ENCODE measurements at places on chromosomes 12 and 14. TPM values are rescaled to one million over a fixed set of nuclear protein-coding genes. Genes with fewer than 3 reads are reported as not detected.
A peak's percentile ranks its signal among the peaks of the same experiment; 100 is the strongest.

Gene NUDT14
- 48.6 TPM for total RNA-seq

GRCh38 chr14:101087614-101088394 lies 184.3 kb upstream of the RTL1 start:
- H3K4me3 ChIP-seq: no peak overlapping the region
- H3K36me3 ChIP-seq: no peaks in the 10 kb centered on the region
- H3K27me3 ChIP-seq: no peaks in the 10 kb centered on the region
- H3K27ac ChIP-seq: no peak overlapping the region

- H3K27ac ChIP-seq: peak overlapping the region; percentile 54
- H3K4me3 ChIP-seq: peak overlapping the region; percentile 60
- no peak for DNase-seq
- H3K36me3 ChIP-seq: no peaks in the 10 kb centered on the region
- H3K27me3 ChIP-seq: no peaks in the 10 kb centered on the region
- peaks cover 5% of the 10 kb centered on the region for H3K4me1 ChIP-seq
Measured at GRCh38 chr14:94582199-94582750, 1.0 kb downstream of the SERPINA5 start.

- H3K4me3 ChIP-seq: no peak overlapping the region
- no peaks in the 10 kb centered on the region for H3K4me1 ChIP-seq
- DNase-seq: no peak
- no peak overlapping the region for H3K27ac ChIP-seq
Measured at GRCh38 chr14:50892255-50892654, 20.4 kb downstream of the ABHD12B start.

GRCh38 chr12:25236190-25236589 lies 14.5 kb downstream of the KRAS start:
- no peak for DNase-seq
- H3K36me3 ChIP-seq: no peaks in the 10 kb centered on the region
- H3K4me3 ChIP-seq: no peak overlapping the region
- no peak overlapping the region for H3K27ac ChIP-seq

DNA sequence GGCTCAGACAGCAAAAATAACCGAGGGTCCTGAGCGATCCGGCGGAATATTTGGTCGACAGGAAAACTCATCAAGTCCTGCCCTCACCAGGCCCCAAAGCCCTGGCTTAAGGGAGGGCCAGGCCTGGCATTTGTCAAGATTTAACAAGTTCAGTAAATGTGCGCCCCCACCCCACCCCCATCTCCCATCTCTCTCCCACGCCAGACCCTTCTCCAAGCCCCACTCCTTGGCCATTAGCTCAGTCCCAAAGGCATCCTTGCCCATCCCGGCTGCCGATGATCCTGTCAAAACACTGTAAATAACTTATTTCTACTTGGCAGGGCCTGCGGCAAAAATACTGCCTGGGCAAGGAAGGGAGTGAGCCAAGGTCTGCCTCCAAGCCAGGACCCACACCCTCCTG lies 52.8 kb downstream of the ITPK1 start:
- no peaks in the 10 kb centered on the region for H3K27me3 ChIP-seq
- no peak overlapping the region for H3K27ac ChIP-seq
- no peaks in the 10 kb centered on the region for H3K36me3 ChIP-seq

- no peak overlapping the region for H3K4me3 ChIP-seq
- peak; percentile 79 for DNase-seq
- peak overlapping the region; percentile 7 for H3K27ac ChIP-seq
- H3K27me3 ChIP-seq: no peaks in the 10 kb centered on the region
- H3K4me1 ChIP-seq: no peaks in the 10 kb centered on the region
Measured at GRCh38 chr12:122350141-122350848, 72.2 kb downstream of the CLIP1 start.

Gene RNASE8
- not detected for total RNA-seq

Gene GYS2
- not detected for total RNA-seq

GRCh38 chr14:68015356-68016254 lies 196.0 kb downstream of the RAD51B start:
- no peaks in the 10 kb centered on the region for H3K36me3 ChIP-seq
- no peak overlapping the region for H3K4me3 ChIP-seq
- peaks cover 16% of the 10 kb centered on the region for H3K4me1 ChIP-seq
- no peaks in the 10 kb centered on the region for H3K27me3 ChIP-seq
- no peak for DNase-seq

- DNase-seq: no peak
- H3K27me3 ChIP-seq: no peaks in the 10 kb centered on the region
- H3K4me3 ChIP-seq: no peak overlapping the region
- H3K36me3 ChIP-seq: no peaks in the 10 kb centered on the region
Measured at GRCh38 chr12:23533265-23533664, 416.2 kb downstream of the SOX5 start.

DNA sequence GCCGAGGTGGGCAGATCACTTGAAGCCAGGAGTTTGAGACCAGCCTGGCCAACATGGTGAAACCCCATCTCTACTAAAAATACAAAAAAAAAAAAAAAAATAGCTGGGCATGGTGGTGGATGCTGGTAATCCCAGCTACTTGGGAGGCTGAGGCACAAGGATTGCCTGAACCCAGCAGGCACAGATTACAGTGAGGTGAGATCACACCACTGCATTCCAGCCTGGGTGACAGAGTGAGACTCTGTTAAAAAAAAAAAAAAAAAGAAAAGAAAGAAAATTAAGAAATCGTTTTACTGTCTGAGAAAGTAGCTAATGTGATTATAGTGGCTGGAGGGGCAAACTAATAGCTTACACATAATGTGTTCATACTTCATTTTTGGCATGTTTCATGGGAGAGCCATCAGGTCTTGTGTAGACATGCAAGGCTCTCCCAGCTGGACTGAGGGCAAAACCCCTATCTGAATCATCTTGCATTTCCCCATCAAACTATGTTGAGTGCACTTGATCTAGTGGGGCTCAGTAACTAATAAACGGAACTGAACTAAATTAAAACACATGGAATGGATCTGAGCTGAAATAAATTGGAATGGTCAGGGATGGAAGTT lies 16.2 kb downstream of the KIF21A start:
- H3K4me3 ChIP-seq: no peak overlapping the region
- no peak overlapping the region for H3K27ac ChIP-seq
- no peak for DNase-seq
- no peaks in the 10 kb centered on the region for H3K27me3 ChIP-seq
- H3K36me3 ChIP-seq: no peaks in the 10 kb centered on the region
- no peaks in the 10 kb centered on the region for H3K4me1 ChIP-seq

GRCh38 chr12:30997685-30998440 lies 71.3 kb downstream of the TSPAN11 start:
- no peak for DNase-seq
- H3K27ac ChIP-seq: no peak overlapping the region
- H3K27me3 ChIP-seq: no peaks in the 10 kb centered on the region
- H3K36me3 ChIP-seq: no peaks in the 10 kb centered on the region
- no peaks in the 10 kb centered on the region for H3K4me1 ChIP-seq

DNA sequence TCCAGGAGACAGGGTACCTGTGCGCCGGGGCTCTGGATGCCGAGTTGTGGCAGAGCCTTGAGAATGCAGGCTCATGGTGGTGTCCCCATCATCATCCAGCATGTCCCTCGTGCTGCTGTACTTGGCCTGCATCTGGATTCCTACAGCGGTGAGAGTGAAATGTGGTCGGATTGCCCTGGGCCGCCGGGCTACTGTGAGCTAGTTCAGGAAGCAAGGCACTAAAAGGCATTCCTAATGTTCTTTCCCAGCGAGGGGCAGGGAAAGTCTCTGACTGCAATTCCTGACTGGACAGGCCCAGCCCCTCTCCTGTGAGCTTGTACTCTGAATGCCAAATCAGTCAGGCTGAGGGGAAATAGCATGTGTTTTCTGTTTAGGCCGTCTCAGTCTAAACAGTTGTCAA lies at the start of gene CLEC1A:
Gene CLEC1A, minus strand, starts transcription at position 195 of the 400 bp plus-strand sequence. Its CDS starts 63 bp downstream, at position 132.
- peak within 1 kb of the TSS; percentile 51 for H3K4me3 ChIP-seq
- peak; percentile 55 for DNase-seq
- peaks cover 6% of the 10 kb centered on the region for H3K4me1 ChIP-seq
- H3K27me3 ChIP-seq: no peaks in the 10 kb centered on the region

DNA sequence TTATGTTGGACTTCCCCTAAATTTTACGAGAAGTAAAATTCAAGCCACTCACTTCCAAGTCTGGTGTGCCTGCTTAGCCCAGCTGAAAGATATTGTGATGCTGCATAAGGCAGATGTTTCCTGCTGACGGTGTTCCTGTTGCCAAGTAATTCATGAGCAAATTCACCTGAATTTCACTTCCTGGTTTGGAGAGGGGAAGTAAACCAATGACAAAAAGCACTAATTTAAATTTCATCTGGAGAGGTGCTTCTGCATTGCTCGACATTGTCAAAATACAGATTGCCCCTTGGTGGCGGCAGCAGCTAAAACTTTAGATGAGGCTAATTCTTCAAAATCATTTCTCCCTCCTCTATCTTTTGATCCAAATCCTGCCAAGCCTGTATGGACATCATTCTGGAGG lies 281.1 kb downstream of the AACS start:
- H3K27ac ChIP-seq: no peak overlapping the region
- H3K27me3 ChIP-seq: no peaks in the 10 kb centered on the region
- H3K4me3 ChIP-seq: no peak overlapping the region
- no peak for DNase-seq
- no peaks in the 10 kb centered on the region for H3K4me1 ChIP-seq

DNA sequence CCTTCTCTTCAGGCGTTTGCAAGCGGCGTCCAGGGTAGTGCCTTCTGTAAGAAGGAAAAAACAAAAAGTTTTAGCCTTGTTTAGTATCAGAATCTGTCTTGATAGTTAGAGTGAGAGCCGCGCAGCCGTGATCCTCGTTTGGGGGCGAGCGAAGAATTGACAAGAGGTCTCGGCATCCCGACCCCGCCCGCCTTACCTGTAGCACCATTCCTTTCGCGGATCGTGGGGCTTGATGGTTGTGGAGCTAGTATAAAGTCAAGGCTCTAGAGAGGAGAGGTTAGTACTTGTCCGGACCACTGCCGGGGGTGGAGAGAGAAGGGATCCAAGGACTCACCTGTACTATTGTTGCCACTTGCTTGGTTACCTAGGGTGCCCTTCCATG lies 494 bp downstream of the TMTC3 start:
- peak overlapping the region; percentile 93 for H3K4me3 ChIP-seq
- H3K27me3 ChIP-seq: no peaks in the 10 kb centered on the region
- DNase-seq: peak; percentile 80

DNA sequence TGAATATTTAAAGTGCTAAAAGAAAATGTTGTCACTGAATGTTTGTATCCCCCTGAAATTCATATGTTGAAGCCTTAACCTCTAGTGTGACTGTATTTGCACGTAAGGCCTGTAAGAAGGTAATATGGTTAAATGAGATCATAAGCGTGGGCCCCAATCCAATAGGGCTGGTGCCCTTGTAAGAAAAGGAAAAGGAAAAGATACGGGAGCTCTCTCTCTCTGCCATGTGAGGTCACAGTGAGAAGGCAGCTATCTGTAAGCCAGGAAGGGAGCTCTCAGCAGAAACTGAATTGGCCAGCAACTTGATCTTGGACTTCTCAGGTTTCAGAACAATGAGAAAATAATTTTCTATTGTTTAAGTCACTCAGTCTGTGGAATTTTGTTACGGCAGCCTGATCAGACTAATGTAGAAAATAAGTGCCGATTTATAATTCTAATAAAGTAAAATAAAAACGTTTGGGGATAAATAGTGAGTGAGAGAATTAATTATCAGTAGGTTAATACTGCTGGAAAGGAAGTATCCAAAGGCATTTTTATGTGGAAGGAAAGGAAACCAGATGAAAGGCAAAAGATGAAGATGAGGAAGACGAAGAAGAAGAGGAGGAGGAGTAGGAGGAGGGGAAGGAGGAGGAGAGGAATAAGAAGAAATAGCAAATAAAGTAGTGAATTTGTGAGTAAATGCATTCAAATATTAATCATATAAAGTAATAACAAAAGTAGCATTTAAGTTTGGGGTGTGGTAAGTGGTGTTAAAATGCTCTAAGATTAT lies 188.5 kb upstream of the KRR1 start:
- H3K27ac ChIP-seq: no peak overlapping the region
- no peaks in the 10 kb centered on the region for H3K4me1 ChIP-seq
- no peaks in the 10 kb centered on the region for H3K36me3 ChIP-seq
- DNase-seq: peak; percentile 54

Gene RND1
- 1.0 TPM for total RNA-seq

- H3K36me3 ChIP-seq: no peaks in the 10 kb centered on the region
- no peaks in the 10 kb centered on the region for H3K27me3 ChIP-seq
- no peak overlapping the region for H3K27ac ChIP-seq
- no peak for DNase-seq
Measured at GRCh38 chr12:104460973-104461698, 4.4 kb downstream of the CHST11 start.

Gene MGAT4C
- total RNA-seq: 0.16 TPM

DNA sequence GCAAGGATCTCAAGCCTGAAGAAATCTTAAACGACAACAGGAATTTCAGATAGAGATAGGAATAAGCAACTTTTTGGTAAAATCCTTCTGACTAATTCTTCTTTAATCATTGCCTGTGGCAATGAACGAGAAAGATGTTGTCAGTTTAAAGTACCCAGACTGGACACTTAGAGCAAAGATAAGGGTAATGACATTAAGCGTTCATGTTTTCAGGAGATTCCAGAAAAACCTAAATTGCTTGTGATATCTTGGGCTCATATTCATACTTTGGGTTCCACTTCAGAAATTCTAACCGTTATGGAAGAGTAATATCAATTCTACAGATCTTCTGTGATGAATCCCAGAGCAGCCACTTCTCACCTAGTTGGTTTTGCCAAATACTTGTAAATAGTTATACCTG lies 73.7 kb upstream of the RHOJ start:
- no peak overlapping the region for H3K27ac ChIP-seq
- no peaks in the 10 kb centered on the region for H3K36me3 ChIP-seq
- no peak for DNase-seq
- H3K27me3 ChIP-seq: no peaks in the 10 kb centered on the region
- H3K4me3 ChIP-seq: no peak overlapping the region
- no peaks in the 10 kb centered on the region for H3K4me1 ChIP-seq

DNA sequence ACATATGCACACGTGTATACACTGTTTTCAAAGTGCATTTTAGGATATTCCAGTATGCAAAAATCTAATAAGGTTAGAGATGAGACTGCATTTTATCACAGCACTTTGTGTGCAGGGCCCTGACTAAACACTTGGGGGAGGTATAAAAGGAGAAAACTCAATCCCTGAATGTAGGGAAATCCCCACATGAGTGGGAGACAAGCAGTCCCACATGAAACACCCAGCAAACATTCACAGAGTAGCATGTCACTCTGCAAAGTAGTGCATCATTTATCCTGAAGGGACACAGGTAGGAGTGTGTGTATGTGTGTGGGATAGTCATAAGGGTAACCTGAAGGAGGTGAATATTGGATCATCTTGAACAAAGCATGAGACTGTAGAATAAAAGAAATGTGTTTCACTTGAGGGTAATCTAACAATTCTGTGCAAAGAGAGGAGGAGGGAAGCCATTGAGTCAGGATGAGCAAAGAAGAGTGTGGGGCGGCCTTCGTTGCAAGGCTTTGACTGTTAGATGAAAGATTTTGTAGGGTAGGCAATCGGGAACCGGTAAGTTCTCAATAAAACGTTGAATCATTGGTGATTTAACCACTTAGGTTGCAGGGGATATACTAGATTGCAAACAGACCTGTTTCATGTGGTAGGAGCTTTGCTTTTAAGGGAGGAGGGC lies 2.9 kb downstream of the PRPF40B start:
- peaks cover 6% of the 10 kb centered on the region for H3K4me1 ChIP-seq
- no peak for DNase-seq
- no peaks in the 10 kb centered on the region for H3K27me3 ChIP-seq
- no peaks in the 10 kb centered on the region for H3K36me3 ChIP-seq
- no peak overlapping the region for H3K4me3 ChIP-seq

Gene IL26
- not detected for total RNA-seq

All from kidney (tissue), 22 donors.